Pancreas (tissue), 10 donors: ENCODE measurements at places on chromosomes 7 and 10.

DNA sequence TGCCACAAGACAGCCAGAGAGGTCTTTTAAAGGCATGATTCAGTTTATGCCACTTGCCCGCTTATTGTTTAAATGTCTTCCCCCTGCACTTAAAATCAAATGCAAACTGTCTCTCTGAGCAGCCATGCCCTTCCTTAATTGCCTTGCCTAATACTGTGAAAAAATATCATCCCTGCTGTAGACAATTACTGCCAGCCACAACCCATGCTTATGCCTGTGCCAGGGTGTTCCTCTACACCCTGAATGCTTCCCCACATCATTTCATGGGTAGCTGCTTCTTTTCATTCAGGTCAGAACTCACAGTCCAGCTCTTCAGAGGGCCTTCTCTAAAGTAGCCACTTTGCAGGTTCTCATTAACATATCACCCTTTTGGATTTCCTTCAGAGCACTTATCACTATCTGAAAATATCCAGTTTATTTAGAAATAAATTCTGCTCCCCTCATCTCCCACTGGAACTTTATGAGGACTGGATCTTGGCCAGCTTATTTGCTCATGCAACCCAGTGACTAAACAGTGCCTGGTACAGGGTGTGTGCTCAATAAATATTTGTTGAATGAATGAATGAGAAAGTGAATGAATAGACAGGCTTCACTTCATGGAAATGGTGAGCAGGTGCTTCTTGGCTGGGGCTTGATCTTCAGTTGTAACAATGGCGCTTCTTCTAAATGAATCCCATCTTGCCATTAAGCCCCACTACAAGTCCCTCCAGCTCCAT is 162.4 kb upstream of the MDFIC start:
- DNase-seq = no peak

GRCh38 chr7:12557282-12557681 is 13.2 kb upstream of the SCIN start:
- no peak for DNase-seq

DNA sequence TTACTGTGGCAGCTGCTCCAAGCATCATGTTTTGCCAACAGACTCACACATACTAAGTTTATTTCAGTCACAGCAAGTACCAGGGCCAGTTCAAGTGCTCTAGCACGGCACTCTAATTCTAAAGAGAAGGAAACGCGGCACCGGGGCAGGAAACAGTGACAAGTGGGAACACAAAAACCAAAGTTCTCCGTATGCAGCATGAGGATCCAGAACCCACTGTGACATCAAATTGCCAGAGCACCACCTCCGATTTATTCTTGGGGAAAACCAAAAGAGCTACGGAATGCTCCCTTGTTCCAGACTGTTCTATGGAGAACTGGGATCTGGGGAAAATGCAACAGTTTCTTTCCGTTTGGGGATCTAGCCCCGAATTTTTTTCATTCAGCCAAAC is 448 bp upstream of the PTER start:
- DNase-seq = no peak

GRCh38 chr10:72445851-72446250 is 91.1 kb upstream of the DNAJB12 start:
- no peak for DNase-seq

DNA sequence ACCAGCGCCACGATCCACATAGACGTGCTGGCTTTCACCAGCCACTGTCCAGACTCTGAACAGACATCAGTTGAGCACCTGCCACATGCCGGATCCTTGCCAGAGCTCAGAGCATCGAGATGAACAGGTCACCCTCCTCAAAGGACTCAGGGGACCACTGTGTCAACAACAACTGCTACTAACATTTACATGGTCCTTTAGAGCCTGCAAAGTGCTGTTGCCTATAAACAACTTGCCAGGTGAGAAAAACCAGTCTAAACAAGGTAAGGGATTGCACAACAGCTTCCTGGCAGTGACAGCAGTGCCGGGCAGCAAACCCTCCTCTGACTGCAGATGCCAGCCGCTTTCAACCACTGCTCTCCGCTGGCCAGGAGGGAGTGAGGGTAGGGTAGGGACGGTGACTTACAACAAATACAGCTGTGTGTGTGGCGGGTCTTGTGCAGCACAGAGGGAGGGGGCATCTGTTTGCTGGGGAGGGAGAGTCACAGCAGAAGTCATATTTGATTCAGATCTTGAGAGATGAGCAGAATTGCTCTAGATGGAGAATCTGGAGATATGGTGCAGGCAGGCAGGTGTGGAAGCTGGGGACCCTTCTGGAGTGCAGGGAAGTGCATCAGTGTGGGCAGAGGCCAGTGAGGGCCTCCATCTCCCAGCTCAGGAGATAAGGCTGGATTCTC is 32.8 kb upstream of the RHEB start:
- DNase-seq = peak; percentile 80

GRCh38 chr7:66873476-66873875 is 47.5 kb upstream of the TMEM248 start:
- DNase-seq = no peak

- no peak for DNase-seq
Observed at GRCh38 chr7:45659496-45660139, 85.5 kb downstream of the ADCY1 start.

DNA sequence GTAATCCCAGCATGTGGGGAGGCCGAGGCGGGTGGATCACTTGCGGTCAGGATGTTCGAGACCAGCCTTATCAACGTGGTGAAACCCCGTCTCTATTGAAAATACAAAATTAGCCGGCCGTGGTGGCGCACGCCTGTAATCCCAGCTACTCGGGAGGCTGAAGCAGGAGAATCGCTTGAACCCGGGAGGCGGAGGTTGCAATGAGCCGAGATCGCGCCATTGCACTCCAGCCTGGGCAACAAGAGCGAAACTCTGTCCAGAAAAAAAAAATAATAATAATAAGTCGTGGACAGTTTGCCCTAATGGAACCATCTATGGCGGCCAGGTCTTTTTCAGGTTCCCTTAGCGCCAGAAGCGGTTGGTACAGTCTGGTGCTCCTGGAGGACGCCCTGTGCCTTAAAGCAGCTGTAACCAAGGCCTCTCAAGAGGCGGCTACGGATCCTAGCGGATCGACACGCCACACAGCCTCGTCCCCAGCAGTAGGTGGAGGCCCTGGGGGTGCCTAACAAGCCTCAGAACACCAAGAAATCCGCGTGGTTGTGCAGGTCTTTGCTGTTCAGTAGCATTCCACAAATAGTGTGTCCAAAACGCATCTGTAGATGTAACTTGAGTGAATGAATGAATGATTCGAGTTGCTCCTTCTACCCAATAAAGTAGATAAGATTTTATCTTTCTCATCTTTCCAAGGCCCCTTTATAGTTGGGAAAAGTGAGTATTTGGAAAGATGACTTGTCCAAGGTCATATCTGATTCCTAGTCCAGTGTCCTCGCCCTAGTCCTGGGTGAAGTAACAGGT is 982 bp downstream of the PGAM1 start:
- DNase-seq = no peak

- DNase-seq = no peak
Observed at GRCh38 chr10:27368706-27369105, 128.1 kb upstream of the ACBD5 start.

GRCh38 chr7:137893143-137893742 is 46.5 kb upstream of the DGKI start:
- DNase-seq = no peak

DNA sequence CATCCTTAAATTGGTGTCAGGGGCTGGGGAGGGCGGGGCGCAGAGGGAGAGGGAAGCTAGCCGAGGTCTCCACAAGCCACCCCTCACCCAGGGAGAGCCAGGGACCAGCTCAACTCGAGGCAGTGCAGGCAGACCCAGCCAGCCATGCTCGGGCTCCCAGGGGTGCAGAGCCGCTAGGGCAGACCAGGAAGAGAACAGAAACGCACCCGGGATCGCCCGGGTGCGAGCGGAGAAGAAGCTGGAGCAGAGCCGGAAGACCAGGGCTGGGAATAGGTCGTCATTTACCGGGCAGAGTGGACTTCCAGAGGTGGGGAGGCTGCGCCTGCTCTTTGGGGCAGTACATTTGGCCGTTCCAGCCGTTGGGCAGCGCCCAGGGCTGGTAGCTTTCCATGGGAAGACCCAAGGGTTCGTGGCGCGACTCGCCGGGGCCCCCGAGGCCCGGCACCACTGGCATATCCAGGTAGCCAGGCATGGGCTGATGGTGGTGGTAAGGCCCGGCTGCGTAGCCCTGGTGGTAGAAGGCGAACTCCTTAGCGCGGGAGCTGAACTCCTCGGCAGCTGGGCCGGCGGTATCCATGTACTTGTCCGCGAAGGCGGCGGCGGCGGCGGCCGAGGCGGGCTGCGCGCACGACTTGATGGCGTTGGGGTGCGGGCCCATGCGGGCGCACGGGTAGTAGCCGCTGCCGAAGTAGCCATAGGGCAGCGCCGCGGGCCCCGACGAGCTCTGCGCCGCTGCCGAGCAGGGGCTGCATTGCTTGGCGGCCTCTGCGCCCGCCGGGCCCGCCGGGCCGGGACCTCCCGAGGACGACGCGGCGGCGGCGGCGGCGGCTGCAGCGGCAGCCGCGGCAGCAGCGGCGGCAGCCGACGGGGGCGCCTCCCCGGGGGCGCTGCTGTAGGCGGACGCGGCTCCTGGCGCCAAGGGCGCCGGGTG is 755 bp downstream of the HOXA13 start:
- peak; percentile 68 for DNase-seq

GRCh38 chr10:61643316-61643751 is 19.4 kb upstream of the CABCOCO1 start:
- DNase-seq = no peak

GRCh38 chr10:31346953-31347352 is 27.9 kb downstream of the ZEB1 start:
- no peak for DNase-seq

DNA sequence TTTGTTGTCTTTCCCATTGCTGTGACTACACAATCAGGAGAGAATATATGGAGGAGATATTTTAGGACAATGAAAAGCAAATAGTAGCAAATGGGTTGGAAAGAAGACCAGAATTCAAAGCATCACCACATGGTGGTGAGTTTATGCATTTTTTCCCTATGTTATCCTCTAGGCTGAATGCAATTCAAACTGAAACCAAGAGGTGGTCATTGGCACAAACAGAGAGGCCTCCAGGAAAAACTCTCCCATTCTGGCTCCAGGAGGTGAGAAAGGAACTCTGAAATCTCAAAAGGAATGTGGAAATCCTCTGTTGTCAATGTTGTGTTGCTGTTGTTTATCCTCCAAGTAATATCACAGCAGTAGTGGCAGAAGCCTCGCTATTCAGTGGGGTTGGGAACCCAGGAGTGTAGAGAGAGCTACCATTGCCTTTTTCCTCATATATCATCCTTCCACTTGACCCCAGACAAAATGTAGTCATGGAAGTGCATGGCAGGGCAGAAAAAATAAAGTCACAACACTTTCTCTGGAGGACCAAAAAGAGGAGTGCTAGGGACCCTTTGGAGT is 819.1 kb downstream of the GRID1 start:
- no peak for DNase-seq

- no peak for DNase-seq
Observed at GRCh38 chr7:86867163-86867762, 192.2 kb downstream of the ELAPOR2 start.

GRCh38 chr10:52256832-52257691 is 57.0 kb upstream of the DKK1 start:
- DNase-seq = no peak

DNA sequence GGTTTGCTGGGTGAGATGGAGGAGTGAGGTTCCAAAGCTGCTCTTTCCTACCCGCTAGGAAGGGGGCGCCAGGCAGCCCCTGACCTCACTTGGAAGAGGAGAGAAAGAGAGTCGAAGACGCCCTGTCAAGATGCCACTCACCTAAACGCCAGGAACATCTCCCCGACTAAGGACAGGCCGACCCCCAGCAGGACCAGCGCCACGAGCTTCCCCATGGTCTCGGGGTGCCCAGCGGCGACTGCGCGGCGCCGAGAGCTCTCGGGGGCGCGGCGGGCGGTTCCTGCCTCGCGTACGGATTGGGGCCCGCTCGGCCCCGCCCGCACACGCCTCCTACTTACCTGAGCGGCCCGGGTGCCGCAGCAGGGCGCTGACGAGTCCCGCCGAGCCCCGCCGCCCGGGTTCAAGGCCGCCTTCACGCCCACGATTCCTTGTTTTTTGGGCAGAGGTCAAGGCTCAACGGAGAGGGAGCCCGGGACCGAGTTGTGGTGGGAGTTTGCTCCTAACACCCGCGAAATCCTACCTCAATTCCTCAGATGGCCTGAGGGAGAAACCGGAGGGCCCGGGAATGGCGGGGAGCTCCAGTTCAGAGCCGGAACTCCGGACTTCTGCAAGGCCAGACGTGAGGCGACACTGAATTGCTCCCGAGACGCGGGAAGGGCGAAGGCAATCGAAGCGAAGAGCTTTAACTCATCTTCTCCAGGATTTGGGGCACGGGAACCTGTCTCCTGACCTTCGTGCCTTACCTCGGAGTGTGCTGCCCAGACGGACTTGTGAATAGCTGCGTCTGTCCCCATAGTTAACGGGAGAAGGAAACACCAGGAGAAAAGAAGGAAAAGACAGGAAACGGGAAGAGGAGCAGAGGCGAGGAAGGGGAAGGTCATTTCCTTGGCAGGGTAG is at the start of gene PON3:
Gene PON3 (minus strand): TSS at position 240 of the 897 bp plus-strand sequence. CDS start 25 bp downstream, at position 215.
- peak; percentile 57 for DNase-seq

GRCh38 chr7:31562002-31562401 is 48.1 kb downstream of the ITPRID1 start:
- no peak for DNase-seq

- no peak for DNase-seq
Observed at GRCh38 chr7:5195157-5195556, 5.1 kb downstream of the WIPI2 start.

DNA sequence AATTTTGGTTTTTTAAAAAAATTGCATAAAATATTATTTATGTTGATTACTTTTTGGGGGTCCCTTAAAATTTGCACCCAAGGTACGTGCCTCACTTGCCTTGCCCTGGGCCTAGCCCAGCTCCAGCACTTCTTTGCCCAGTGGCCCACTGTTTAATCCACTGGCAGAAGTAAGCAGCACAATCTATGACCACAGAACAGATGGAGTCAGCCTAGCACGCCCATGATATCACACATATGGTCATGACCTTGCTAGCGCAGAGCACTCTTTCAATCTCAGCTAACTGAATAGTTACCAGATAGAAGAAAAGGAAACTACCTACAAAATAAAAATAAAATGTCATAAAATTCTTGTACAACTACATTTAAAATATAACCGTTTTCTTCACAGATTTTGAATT is 5.6 kb downstream of the OGA start:
- DNase-seq = no peak

DNA sequence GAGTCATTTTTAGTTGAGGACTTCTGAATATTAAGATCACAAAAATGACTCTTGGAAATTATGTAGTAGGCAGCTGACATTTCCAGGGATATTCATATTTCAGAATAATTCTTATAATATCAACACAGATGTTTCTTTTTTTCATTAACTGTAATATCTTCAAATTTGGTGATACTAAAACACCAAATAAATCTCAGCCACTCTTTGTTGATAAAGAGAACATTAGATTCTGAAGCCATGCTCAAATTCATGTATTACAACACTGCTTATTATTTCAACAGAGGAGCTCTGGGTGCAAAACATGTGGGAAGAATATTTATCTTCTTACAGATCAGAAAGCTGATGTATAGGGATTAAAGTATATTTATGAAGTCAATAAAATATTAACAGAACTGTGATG is 355.4 kb downstream of the CRPPA start:
- no peak for DNase-seq

- peak; percentile 12 for DNase-seq
Observed at GRCh38 chr7:53350241-53350640, 314.8 kb downstream of the POM121L12 start.

- no peak for DNase-seq
Observed at GRCh38 chr10:72567421-72567820, 58.5 kb downstream of the MICU1 start.
